Activated CD8-positive, alpha-beta T cell treated with anti-CD3 and anti-CD28 coated beads for 36 hours (primary cell): ENCODE measurements at places on chromosomes 5 and 9. TPM values are rescaled to one million over a fixed set of nuclear protein-coding genes. Genes with fewer than 3 reads are reported as not detected.

DNA sequence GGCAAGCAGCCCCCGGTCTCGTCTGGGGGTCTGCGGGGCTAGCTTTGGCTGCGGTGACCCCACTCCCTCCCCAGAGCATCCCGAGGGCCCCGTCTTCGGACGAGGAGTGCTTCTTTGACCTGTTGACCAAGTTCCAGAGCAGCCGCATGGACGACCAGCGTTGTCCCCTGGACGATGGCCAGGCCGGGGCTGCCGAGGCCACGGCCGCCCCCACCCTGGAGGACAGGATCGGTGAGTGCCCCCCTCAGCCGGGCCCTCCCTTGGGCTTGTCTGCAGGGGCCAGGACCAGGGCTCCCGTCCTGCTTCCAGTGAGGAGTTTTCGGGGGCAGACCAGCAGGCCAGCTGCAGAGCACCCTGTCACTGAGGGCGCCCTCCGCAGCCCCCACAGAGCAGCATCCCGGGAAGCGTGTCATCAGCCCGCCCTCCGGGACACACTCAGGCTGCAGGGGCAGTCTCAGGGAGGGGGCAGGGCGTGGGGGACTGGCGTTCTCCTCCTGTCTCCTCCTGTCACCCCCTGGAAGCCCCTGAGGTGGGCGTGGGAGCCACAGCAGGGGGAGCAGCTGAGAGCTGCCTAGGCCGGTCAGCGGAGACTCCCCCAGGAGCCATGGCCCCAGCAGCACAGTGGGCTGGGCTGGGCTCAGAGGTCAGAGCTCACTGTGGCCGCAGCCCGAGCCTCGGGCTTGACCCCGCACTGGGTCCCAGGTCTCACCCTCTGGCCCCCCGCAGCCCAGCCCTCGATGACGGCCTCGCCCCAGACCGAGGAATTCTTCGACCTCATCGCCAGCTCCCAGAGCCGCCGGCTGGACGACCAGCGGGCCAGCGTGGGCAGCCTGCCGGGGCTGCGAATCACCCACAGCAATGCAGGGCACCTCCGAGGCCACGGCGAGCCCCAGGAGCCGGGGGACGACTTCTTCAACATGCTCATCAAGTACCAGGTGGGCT, 7.7 kb downstream of the DNLZ start:
- no peak overlapping the region for H3K4me3 ChIP-seq
- no peaks in the 10 kb centered on the region for H3K27me3 ChIP-seq
- H3K36me3 ChIP-seq: no peaks in the 10 kb centered on the region
- H3K4me1 ChIP-seq: no peaks in the 10 kb centered on the region
- H3K27ac ChIP-seq: no peak overlapping the region
- no peak for DNase-seq

Gene FOXD1
- 1.5 TPM for total RNA-seq

- H3K4me1 ChIP-seq: no peaks in the 10 kb centered on the region
- H3K27me3 ChIP-seq: peaks cover 1% of the 10 kb centered on the region
- H3K27ac ChIP-seq: no peak overlapping the region
- H3K36me3 ChIP-seq: no peaks in the 10 kb centered on the region
- no peak for DNase-seq
Observed at GRCh38 chr5:854217-854616, 3.4 kb upstream of the ZDHHC11 start.

Gene TAF11L12
- not detected for total RNA-seq

Gene CCNO
- not detected for total RNA-seq

Gene PAPPA
- not detected for total RNA-seq

Gene LIX1
- not detected for total RNA-seq

Gene ARID3C
- total RNA-seq: 0.29 TPM

- H3K36me3 ChIP-seq: no peaks in the 10 kb centered on the region
- no peak overlapping the region for H3K4me3 ChIP-seq
- no peak overlapping the region for H3K27ac ChIP-seq
- DNase-seq: no peak
- H3K4me1 ChIP-seq: no peaks in the 10 kb centered on the region
- H3K27me3 ChIP-seq: no peaks in the 10 kb centered on the region
Observed at GRCh38 chr5:2311851-2312250, 429.1 kb upstream of the IRX4 start.
